ENCODE measurements at places on chromosomes 11 and 22.

- DNase-seq: no peak
Observed at GRCh38 chr11:119865661-119866156, 136.7 kb upstream of the NECTIN1 start.

DNA sequence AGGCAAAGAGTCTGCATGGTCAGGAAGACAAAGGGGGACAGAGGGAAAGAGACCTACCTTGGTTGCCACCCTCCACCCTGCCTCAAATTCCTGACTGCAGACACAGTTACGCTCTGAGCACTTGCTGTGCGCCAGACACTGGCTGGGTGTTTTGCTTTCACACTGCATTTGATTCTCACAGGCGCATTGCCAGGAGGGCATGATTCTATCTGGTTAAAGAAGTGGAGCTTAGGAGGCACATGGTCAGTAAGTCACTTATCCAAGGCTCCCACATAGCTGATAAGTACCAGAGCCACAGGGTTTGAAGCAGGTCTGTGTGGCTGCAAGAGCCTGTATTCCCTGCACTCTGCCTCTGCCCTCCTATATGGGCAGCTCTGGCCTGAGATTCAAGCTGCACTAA, 103.9 kb downstream of the TIMP3 start:
- DNase-seq: no peak

DNA sequence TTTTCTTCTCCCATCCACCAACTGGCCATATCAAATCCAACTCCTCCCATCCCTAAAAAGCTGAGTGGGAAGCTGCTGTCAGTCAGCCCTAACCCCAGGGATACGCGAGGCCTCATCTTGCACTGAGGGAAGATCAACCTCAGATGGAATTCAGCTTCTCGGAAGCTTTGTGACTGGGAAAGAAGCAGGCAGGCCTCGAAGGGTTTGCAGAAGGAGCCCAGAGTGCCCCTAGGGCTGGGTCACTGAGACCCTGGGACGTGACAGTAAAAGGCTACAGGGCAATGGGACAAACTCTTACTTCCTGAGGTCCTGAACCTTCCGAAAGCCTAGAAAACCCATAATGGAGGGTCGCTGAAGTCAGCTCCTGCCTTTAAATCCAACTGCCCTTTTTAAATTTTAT, 34.4 kb upstream of the NNMT start:
- no peak for DNase-seq

DNA sequence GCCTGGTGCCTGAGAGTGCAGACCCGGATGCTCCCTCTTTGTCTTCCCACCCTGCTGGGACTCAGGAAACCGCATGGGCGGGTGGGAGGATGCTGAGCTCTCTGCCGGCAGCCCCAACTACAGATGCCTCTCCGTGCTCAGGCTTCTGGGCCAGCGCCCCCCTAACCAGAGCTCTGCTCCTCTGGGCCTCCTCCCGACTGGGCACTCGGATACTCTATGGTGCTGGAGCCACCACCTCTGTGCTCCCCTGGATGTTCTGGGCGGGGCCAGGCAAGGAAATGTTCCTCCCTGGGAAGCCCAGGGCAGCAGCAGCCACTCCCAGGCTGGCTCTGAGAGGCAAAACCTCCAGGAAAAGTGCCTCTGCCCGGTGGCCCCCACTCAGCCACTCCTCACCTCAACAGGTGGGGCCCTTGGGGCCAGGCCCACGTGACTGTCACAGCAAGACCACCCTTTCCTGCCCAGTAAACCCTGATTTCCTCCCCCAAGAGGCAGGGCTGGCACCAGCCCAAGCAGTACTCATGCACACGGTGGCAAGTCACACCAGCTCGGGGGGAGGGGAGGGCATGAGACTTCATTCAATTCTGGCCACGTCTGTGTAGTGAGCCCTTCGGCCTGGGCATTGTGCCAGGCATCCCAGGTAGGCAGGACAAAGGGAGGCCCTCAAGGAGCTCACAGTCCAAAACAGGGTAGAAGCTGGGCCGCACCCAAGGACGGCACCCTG, 54.7 kb upstream of the TCF20 start:
- DNase-seq: no peak

DNA sequence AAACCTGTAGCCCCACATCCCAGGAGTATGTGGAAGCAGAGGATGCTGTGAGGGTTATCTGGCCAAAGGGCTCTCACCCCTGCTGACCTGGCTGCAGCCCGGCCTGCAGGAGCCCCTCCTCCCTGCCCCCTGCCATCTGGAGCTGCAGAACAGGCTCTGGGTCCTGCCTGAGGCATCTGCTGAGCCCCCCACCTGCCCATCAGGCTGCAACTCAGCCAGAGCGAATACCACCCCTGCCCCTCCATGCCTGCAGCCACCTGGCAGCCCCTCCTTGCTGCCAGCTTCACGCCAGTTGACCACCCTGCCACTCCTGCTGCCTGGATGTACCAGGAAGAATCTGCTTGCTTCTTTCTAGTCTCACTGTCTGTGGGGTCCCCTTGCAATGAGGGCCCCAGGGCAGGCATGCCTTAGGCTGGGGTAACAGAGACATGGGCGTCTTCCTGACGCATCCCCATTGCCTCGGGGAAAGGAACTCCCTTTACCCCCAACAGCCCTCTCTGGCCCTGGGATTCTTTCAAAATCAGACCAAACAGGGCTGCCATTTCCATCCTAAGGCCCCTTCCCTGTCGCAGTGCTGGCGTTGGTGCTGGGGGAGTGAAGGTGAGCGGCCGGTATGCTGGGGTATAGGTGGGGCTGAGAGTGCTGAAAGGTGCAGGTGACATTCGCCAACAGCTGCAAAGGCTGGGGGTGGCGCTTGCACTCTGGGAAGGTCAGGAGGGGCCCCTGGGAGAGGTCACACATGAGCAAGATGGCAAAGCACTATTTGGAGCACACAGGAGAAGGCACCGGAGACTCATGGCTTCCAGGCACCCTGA, 1334.6 kb downstream of the TBC1D22A start:
- DNase-seq: no peak

DNA sequence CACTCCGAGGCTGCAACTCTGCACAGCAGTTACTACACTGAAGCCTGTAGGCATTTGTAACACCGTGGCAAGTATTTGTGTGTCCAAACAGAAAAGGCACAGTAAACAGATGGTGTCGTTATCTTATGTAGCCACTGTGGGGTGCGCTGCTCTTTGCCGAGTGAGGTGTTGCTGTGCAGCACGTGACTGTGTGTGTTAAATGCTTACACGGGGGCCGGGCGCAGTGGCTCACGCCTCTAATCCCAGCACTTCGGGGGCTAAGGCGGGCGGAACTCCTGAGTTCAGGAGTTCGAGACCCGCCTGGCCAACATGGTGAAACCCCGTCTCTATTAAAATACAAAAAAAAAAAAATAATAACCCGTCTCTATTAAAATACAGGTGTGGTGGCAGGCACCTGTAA, 11.5 kb downstream of the ZBED4 start:
- DNase-seq: no peak

DNA sequence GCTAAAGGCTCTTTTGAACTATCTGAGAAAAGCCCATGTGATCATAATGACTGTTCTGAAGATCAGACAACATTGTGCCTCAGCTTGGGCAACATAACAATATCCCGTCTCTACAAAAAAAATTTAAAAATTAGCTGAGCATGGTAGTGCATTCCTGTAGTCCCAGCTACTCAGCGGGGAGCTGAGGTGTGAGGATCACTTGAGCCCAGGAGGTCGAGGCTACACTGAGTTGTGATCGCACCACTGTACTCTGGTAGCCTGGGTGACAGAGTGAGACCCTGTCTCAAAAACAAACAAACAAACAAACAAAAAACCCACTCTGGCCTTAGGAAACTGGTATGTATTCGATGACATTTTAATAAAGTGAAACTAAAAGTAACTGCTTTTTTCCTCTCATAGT, 1526.8 kb upstream of the TENM4 start:
- no peak for DNase-seq

DNA sequence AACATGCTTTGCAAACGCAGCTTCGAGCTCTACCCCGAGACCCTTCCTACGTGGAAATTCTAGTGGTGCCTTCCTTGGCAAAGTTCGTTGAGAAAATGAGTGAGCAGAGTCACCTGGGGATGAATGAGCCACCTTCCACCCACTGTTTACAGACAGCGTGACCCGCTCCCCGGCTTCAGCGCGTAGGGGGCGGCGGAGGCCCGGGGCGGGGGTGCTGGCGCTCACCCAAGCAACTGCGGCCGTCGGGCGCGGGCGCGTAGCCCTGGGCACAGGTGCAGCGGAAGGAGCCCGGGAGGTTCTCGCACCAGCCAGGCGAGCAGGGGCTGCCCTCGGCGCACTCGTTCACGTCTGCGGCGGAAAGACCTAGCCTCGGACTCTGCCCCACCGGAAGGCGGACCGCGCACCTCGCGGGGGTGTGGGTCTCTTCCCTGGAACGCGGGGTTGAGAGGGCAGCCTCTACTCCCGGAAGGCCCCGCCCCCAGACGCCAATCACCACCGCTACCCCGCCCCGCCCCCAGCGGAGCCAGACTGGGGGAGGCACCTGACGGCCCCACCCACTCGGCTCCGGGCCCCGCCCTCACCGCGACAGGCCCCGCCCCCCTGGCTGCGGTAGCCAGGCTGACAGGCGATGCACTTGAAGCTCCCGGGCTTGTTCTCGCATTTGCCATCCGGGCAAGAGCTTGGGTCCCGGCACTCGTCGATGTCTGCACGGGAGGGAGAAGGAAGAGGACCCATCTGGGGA, 11.8 kb downstream of the LTBP3 start:
- DNase-seq: peak; percentile 99

- DNase-seq: no peak
Observed at GRCh38 chr22:46612904-46613605, 7.1 kb upstream of the GRAMD4 start.

- DNase-seq: no peak
Observed at GRCh38 chr11:27296497-27296896, 66.5 kb downstream of the CCDC34 start.

DNA sequence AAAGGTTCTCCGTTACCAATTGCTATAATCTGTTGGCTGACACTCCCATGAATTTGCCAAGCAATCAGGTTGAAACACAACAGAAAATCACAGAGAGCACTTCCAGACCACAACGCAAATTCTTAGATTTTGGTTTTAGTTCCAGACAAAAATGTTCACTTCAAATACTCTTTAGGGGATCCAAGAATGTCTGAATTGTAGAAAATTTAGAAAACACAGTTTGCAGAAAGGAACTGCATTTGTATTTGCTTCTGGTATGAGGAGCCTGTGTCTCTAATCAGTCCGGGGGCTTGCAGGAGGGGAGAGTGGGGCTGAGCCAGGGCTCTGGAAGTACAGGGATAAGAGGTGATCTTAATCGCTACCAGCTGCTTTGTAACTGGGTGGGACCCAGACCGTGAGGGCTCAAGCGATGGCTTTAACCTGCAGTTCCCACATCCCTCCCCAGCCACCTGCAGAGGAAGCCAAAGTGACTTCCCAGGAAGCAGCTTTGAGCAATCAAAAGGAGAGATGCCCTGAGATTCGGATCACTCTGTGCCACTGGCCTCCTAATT, 18.7 kb downstream of the SCUBE2 start:
- DNase-seq: no peak

DNA sequence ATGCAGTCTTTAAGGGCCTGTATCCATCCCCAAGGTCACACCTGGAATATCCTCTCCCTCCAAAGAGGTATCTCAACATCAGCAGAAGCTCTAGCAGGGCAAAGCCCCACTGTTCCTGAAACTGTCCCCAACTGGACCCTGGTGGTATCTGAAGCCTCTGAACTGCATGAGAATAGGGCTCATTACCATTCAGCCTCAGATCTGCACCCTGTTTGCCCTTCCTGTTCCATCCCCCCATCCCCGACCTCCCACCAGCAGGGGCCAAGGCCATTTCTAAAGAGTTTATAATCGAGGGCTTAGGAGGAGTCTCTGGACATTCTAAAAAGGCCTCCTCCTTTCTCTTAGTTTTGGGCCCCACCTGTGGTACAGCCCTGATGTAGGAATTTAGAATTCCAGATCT, 74.0 kb upstream of the THY1 start:
- DNase-seq: no peak

DNA sequence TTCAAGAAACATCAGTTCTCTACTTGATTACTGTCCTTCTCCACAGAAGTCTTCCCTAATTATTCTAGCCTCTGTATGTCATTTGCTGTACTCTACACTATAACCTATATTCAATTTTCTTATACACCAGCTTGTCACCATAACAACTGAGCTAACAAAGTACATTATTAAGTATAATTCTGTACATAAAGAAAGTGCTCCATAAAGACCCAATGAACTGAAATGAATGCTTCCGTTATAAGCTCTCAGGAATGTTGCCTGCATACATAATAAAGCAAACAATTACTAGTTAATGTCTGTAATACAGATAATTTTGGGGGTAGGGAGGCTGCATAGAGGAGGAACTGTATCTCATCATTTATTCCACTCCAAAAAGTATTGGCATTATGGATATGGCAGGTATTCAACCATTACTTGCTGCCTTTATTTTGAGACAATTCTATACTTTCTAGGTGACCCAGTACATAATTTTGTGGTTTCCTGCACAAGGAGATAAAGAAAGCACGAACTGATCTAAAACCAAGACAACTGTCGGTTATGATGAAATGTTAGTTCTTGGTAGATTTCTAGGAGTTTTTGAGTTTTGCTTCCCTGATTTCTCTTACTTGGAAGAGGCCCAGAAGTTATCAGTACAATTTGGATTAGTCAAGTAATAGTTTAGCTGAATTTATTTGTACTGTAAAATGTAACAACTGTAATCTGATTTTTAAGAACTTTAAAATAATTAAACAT, 202.5 kb downstream of the SBF2 start:
- DNase-seq: no peak

GRCh38 chr11:65928667-65929066, 9.4 kb downstream of the DRAP1 start:
- DNase-seq: no peak

DNA sequence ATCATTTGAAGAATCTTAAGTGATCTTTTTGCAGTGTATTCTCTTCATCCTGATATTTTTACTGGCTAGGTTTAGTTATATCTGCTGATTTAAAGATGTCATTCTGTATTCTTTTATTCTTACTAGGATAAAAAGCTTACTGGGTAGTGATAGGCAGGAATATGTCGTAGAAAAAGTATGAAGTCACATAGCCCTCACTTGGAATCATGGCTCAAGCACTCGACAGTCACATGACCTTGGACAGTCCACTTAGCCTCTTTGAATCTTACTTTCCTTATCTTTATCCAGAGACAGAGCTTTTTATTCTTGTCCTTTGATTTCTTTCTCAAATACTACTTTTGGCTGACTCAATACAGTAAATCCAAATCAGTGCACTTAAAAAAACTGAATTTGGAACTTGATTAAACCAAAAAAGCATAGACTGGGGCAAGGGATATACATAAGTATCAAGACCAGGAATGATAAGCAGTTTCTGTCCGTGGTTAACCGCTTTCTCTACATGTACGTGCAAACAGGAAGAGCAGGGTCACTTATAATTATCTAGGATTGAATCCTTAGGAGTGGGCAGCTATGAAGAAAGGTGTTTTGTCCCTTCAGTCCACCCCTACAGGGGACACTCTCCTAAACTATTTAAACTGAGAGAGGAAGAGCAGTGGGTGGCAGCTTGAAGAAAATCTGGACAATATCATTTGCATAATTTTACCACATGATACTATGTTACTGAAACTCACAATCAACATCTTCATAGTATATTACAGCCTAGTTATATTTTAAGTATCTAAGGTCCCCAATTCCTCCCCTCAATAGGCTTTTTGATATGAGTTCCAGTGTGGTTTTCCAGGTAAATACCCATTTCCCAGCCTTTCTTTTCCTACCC, 8.0 kb downstream of the MMP7 start:
- DNase-seq: no peak
